ENCODE measurements at places on chromosomes 12 and 14.

DNA sequence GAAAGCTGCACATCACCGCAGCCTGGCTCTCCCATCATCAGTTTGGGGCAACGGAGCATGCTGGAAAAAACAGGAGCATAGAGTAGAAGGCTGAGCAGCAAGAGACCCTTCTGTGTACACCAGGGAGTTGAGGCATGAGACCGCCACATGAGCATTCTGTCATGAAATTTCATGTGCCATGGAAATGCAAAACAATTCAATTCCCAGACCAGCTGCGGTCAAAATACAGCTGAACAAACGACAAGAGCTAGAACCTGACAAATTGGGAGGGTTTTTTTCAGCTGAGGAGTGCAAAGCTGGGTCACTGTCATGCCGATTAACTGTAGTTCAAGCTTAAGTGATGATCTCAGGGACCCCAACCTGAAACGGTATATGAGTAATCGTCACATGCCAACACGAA is 37.1 kb downstream of the TMEM30B start:
- DNase-seq = no peak

GRCh38 chr12:52865090-52865944 is 16.5 kb upstream of the KRT78 start:
- DNase-seq = no peak

DNA sequence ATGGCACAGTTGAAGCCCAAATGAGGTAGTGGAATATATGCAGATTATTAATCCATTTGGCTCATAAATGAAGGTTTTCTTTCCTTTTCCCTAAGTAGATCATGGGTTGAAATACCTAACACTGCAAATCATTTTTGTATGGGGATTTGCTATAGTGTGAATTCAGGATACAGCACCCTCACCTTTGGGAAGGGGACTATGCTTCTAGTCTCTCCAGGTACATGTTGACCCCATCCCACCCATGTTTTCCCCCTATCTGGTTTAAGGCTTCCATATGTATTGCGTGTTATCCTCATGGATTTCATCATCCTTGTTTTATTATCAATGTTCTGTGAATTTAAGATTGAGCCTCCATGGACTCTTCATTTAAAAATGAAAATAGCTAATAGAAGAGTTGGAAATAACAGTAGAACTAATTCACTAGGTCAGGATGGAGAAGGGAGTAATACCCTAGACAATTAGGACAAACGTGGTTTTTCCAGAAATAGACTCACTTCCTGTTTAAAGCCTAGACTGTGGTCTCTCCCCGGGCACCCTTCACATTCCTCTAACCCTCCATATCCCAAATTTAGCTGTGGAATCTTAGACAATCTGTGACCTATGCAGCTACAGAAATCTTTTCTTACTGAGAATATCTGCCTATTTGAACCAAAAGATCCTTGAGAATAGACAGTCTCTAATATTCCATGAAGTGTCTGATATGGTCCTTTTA is 56.5 kb downstream of the DAD1 start:
- DNase-seq = no peak

DNA sequence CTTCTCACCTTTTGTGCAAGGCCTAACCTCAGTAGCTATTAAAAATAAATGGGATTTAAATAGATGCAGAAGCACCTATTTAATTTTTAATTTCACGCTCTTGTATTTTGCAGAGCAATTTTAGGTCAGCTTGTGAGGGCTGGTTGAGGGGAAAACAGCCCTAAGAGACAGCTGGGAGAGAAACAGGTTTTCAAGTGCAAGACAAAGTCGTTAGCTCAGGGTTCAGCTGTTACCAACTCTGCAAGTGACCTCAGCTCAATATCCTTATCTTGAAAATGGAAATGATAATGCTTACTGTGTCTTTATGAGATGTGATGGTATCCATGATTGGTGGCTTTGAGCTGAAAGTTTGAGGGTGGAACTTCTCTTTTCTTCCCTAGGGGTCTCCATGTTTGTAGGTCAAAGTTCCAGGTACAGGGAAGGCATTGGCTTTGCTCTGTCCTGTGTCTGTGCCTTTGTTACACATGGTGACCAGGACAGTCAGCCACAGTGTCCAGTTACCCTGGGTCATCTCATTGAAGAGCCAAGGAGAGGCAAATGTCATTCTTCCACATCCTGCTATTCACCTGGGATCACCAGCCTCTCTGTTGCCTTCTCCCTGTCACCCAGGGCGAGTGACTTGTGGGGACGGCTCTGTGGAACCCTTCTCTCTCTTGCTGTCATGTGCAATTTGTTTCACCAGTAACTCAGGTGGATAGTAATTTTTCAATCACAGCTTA is 100.3 kb downstream of the SAMD4A start:
- DNase-seq = no peak

DNA sequence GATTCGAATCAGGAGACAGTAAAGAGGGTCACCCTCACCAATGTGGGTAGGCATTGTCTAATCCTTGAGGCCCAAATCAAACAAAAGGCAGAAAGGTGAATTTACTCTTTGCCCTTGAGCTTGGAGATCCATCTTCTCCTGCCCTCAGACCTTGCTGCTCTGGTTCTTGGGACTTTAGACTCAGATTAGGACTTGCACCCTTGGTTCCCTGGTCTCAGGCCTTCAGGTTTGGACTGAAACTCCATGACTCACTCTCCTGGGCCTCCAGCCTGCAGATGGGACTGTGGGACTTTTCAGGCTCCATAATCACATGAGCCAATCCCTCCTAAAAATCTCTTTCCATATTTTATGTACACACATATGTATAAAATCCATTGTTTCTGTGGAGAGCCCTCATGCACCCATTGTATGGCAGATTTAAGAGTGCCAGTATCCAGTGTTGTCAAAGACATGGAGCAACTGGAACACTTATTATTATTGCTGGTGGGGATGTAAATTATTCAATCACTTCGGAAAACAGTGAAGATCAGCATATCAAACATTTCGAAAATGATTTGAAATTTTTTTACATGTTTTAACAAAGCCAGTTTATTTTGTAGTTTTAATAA is 48.7 kb downstream of the EID3 start:
- DNase-seq = no peak

GRCh38 chr14:98501335-98501734 is 770.7 kb downstream of the BCL11B start:
- no peak for DNase-seq

GRCh38 chr14:104546591-104547309 is 32.8 kb upstream of the C14orf180 start:
- DNase-seq = no peak

GRCh38 chr12:58588770-58589169 is 331.5 kb downstream of the LRIG3 start:
- no peak for DNase-seq

GRCh38 chr12:24073170-24073810 is 123.8 kb upstream of the SOX5 start:
- no peak for DNase-seq

- no peak for DNase-seq
Observed at GRCh38 chr14:71449316-71450055, 482.7 kb upstream of the RGS6 start.

DNA sequence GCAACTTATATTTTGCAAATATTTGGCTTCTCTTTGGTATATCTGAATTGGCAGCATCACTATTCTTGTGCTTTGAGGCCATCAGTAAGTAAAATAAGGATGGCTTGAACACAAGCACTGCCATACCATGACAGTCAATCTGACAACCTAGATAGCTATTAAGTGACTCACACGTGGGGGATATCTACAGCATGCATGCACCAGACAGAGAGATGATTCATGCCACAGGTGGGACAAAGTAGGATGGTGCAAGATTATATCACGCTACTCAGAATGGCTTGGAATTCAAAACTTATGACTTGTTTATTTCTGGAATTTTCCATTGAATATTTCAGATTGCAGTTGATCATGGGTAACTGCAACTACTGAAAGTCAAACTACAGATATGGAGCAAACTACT is 675.6 kb upstream of the MDGA2 start:
- no peak for DNase-seq

DNA sequence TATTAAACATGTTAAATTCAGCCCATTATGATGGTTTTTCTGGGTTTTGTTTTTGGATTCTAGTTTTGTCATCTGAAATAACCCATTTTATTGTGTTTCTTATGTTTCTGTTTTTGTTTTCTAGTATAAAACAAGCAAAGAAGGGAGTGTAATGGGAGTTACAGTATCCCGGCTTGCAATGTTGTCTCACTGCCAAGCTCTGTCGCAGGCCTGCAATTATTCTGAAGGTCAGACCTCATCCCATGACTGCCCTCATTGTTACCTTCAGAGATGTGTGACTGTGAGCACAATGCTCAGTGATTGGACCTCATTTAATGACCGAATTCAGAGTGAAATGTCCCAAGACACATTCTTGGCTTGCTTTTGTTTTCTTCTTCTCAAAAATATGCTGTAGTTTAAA is 73.0 kb upstream of the ATF1 start:
- no peak for DNase-seq

- DNase-seq = no peak
Observed at GRCh38 chr12:77299910-77300669, 234.7 kb upstream of the E2F7 start.

DNA sequence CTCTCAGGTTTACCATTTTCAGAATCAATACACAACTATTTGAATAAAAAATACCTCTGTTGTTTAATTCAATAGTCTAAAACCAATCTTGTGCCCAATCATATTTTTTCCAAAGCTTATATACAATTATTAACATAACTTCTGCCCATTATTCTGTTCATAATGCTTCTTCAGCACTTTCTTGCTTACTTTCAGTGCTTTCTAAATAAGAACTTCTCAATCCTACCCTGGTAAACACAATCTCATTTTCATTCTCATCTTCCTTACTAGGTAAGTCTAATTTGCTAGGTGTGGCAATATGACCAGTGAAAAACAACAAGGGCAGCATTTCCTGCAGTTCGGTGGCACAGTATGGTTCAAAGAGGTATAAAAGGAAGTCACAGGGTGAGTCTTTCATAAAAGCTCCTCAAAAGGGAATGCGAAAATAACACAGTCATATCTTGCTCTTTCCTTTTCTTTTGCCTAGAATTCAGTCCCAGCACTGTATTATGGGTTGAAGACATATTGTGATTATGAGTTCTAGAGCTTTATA is 103.5 kb downstream of the FOXG1 start:
- DNase-seq = no peak

DNA sequence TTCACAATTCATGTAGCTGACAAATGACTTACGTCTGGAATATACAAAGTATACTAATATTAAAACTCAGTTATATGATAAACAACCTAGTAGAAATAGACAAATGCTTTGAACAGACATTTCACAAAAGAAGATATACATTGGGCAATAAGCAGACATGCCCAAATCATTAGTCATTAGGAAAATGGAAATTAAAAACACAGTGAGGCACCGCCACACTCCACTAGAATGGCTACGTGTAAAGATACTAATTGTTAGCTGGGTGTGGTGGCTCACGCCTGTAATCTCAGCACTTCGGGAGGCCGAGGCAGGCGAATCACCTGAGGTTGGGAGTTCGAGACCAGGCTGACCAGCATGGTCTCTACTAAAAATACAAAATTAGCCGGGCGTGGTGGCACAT is 248.9 kb upstream of the TMEM132C start:
- no peak for DNase-seq

- no peak for DNase-seq
Observed at GRCh38 chr14:54329082-54329695, 67.6 kb upstream of the CDKN3 start.

GRCh38 chr14:70407621-70408020 is 9.3 kb downstream of the SYNJ2BP start:
- no peak for DNase-seq

DNA sequence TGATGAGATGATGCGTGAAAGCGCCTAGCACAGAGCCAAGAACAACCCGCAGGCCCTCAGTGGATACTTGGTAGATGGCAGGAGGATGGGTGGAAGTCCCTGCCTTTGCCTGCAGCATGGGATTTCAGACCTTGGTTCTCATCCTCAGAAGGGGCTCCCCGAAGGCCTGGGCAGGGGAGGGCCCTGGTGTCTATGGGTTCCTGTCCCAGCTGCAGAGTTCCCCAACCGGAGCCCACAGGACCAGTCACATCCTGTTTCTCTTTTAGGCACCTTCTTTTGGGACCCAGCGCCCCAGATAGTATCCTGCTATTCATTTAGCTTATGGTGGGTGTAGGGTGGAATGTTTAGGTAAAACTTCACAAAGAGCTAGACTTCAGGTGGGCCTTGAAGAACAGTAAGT is 55.5 kb downstream of the CALM1 start:
- DNase-seq = no peak

GRCh38 chr14:87898301-87898700 is 94.7 kb downstream of the GALC start:
- no peak for DNase-seq

DNA sequence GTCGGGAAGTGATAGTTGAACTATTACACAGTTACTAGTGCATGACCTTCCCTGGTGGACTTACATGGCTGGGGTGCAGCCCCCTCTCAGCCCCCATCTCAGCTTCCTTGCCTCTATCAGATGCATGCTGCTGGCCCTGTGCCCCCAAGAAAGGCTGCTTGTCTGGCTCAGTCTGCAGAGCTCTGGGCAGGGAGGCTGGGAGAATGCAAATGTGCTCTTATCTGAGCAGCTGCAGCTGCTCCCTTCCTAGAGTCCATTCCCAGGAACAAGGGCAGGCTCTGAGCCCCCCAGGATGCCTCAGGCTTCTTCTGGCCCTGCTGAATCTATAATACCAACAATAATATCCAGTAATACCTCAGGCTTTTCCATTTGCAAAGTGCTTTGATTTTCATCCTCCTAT is 218.1 kb upstream of the SRRM4 start:
- DNase-seq = no peak

DNA sequence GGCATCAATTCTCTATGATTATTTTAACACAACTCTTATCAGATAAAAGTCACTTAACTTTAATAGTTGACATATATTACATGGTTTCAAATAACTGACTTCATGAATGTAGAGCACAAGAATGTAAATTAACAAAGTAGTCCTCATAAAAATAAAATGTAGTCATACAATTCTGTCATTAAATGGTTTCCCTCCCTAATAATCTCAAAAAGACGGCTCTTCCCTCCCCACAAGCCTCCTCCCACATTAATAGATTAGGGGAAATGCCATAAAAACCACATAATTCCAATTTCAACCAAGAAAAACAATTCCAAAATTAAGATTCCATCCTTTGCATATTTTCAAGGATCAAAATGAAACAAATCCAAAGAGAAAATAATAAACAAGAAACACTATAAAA is 36.7 kb downstream of the SPTLC2 start:
- no peak for DNase-seq

DNA sequence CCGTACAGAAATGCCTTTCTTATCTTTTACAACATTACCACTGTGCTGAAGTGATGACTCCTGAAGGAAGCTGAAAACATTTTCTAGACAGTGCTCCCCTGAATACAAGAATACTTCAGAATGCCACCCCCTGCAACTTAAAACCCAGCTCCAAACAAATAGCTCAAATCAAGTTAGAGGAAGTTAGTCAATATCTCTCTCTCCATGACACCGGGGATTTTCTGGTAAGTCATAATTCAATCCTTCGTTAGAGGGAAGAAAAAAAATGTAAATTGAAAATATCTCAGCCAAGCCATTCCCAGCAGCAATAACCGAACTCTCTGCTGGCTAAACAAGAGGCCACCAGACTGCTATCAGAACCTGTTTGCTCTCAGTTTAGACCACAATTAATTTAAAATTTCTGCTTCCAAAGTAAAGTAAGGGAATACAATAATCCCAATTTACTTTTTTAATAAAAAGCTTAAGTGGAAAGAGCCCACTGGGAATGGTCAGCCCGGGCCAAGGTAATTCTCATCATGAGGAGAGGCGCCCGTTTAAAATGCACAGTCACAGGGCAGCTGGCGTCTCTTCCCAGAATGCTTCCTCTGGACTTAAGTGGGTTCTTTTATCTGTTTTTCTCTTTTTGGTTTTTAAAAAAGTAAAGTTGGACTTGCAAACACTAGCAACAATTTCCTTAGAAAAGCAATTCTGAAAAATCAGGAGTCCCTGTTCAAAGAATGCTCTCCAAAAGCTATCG is 710.1 kb upstream of the STXBP6 start:
- no peak for DNase-seq

GRCh38 chr12:57231276-57232021 is 1.9 kb downstream of the SHMT2 start:
- no peak for DNase-seq
